ENCODE measurements at places on chromosomes 3 and 15.

- DNase-seq: no peak
Observed at GRCh38 chr3:118974356-118975097, 60.1 kb downstream of the IGSF11 start.

DNA sequence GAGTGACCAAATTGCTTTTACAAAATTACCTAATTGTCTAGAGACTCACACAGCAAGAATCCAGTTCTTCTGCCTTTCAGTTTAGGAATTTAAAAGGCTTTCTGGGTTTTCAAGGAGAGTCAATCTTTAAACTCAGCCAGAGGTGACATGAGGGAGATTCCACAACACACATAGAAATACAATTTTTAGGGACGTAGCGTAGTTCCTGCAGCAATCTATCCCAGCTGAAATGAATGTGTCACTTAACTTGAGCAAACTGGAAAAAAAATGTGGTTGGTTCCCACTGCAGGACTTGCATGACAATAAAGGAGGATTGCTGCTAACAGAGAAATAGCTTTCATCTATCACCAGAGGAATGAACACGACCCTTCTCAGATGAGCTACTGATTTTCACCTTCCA, 269.7 kb downstream of the OTOL1 start:
- DNase-seq: no peak

DNA sequence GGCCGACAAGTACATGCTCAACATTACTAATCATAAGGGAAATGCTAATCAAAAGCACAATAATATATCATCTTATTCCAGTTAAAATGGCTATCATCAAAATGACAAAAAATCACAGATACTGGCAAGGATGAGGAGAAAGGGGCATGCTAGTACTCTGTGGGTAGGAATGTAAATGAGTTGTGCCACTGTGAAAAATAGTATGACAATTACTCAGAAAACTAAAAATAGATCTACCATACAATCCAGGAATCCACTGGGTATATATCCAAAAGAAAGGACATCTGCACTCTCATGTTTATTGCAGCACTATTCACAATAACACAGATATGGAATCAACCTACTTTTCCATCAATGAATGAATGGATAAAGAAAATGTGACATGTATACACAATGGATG, 1256.5 kb downstream of the SI start:
- no peak for DNase-seq

- DNase-seq: no peak
Observed at GRCh38 chr3:135079095-135079494, 284.0 kb downstream of the EPHB1 start.

DNA sequence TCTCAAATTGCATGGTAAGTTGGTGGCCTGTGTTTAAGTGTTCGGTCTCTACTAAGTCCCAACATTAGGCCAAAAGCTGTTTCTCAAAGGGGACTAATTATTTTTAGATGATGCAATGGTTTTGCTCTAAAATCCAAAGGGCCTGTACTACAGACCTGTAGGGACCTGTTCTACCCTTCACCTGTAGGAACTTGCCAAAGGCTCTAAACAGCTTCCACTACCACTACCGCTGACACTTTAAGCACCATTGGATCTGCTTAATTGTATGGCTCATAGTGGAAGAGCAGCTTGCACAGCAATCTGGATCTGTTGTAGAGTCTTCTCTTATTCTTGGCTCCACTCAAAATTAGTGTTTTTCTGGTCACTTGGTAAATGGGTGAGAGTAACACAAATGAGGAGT, 346.8 kb downstream of the EPHA6 start:
- DNase-seq: no peak

- no peak for DNase-seq
Observed at GRCh38 chr3:20975188-20975651, 775.8 kb downstream of the ZNF385D start.

- DNase-seq: no peak
Observed at GRCh38 chr15:68933001-68933400, 2.7 kb downstream of the SPESP1 start.

GRCh38 chr3:78003090-78003489, 963.2 kb downstream of the ROBO2 start:
- no peak for DNase-seq

DNA sequence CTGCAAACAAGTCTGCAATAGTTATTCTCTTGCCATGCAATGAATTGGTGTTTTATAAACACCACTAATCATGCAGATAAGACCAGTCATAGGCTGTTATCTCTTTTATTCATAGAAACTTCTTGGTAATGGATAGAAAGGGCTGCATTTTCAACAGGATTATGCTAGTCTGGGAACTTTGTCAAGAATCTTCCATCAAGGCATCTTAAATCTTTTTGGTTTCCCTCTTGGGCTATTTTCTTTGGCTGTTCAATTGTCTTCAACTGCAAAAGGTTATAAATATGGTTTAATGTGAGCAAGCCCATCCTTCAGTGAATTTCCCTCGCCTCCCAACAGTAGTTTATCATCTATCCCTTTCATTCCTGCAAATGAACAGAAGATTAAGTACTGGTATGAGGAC, 59.0 kb upstream of the MINAR1 start:
- no peak for DNase-seq

DNA sequence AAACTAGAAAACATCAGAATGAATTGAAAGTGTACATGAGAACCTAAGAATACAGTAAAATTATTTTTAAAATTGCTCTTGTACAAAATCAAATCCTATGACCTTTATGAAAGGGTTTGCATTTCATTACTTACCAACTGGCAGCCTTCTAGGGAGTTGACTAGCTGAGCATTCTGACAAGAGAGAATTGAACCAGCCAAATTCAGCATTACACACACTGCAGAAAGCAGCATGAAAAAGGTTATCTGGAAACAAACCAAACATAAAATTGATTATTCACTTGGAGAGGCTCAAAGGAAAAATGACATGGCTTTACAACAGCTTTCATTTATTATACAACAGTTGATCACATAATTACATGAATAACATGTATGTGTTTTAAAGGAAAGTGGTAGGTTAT, 17.4 kb downstream of the NSMCE3 start:
- DNase-seq: no peak

- no peak for DNase-seq
Observed at GRCh38 chr15:27692438-27692837, 406.7 kb downstream of the OCA2 start.

- DNase-seq: no peak
Observed at GRCh38 chr15:90697175-90697574, 20.0 kb upstream of the BLM start.

DNA sequence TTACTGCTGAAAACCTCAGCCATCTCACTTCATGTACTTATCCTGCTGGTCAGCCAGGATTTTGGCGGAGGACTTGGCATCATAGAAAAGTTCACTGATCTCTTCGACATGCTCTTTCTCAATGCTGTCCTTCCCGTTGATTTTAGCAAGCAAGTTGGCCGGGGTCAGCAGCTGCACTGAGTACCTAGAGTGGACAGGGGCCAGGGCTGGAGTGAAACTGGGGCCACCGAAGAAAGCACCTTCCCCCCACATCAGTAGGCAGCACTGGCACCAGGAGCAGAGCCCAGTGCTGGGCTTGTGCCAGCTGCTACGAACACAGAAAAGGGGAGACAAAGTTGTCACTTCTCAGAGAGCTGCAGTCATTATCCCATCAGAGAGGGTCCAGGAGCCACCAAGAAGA, 29.0 kb downstream of the SEC61A1 start:
- DNase-seq: no peak

DNA sequence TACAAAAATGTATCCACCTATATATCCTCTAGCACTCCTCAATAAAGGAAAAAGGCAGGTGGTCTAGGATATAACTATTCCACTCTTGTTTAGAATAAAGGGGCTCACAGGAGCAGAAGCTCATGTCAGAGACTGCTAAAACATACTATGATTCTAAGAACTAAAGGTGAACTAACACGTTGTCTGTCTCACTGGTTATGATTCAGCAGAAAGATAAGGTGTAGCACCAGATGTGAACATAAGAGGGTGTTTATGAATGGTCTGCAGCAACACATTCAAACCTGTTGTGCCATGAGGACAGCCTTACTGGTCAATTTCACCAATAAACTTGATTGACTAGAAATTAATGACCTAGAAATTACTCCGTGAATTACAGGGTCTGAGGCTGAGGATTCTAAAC, 4.6 kb downstream of the PEX11A start:
- no peak for DNase-seq

- DNase-seq: no peak
Observed at GRCh38 chr15:38029736-38030135, 95.3 kb downstream of the TMCO5A start.

- no peak for DNase-seq
Observed at GRCh38 chr15:83927704-83928391, 273.9 kb downstream of the ADAMTSL3 start.

- DNase-seq: no peak
Observed at GRCh38 chr3:141366285-141367037, 1.8 kb upstream of the ZBTB38 start.

GRCh38 chr3:188211476-188211875, 57.5 kb downstream of the LPP start:
- DNase-seq: no peak

DNA sequence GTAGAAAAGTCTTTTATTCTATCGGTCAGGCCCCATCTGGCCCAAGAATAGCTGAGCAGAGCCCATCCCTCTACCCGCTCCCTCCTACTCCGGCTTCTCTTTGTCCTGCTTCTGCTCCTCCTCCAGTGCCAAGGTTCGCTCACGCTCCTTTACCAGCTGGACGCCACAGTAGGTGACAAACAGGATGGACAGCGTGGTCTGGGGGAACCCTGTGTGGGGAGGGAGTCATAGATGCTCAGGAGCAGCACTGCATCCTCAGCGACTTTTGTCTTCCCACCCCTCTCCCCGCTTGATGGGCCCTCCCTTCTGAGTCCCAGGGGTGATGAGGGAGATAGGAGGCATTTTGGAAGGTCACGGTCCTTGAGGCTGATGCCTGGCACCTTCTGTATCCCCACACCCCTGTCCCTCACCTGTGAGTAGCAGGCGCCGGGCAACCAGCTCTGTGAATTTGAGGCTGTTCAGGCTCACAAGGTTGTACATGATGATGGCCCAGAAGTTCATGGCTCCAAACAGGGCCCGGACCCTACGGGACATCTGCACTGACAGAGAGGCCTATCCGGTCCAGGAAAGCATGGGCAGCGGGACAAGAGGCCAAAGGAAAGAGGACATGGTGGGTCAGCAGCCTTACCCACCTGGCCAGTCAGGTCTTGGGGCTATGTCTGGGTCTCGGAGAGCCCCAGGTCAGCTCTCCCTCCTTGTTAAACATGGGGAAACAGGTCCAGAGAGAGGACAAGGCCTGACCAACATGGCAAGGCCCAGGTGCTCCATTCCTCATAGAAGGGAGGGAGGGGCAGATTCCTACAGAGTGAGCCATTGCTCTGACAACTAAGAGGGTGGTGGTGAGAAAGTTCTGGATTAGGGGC, 7.6 kb downstream of the KLHL40 start:
- no peak for DNase-seq

GRCh38 chr3:47407896-47408838, 27.3 kb downstream of the PTPN23 start:
- DNase-seq: no peak

- no peak for DNase-seq
Observed at GRCh38 chr3:162517110-162517509, 1020.5 kb downstream of the OTOL1 start.

DNA sequence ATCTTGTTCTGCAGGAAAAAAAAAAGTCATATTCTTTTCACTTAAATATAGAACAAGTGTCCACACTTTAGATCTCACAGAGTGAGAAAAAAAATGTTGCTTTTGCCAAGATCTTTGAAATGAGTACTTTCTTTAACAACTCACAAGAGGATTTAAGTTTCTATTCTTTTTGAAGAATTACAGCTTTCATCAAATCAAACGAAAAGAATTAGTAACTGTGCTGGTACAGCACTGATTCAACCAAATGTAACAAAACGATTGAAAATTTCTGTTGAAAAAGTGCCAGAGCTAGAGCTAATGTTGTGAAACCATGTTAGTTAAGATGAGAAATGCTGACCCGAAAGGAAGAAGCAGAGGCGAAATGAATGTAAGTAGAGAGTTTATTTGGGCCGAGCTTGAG, 300.2 kb downstream of the GABRB3 start:
- no peak for DNase-seq

GRCh38 chr3:187995043-187995400, 158.9 kb upstream of the LPP start:
- DNase-seq: no peak

DNA sequence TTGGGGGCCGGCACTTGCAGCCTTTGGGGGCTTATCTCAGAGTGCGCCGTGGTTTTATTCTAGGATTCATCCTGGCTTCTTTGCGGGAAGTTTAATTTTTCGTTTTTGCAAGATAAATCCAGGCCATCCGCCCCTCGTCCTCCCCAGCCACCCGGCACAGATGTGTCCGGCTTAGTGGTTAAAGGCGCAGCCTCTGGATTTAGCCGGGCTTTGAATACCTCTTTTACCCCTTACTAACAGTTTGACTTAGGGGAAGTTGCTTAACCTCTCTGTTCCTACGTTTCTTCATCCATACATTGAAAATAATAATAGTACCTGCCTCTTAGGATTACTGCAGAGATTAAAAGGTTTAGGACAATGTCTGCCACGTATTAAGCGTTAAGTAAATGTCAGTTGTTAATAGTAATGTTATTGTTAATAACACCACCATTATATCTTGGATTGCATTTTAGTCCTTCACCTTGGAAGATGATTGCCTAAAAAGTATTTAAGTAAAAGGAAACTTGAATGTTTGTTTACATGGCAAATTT, 714 bp downstream of the ECT2 start:
- DNase-seq: no peak

GRCh38 chr3:182889948-182890629, 90.2 kb downstream of the DCUN1D1 start:
- DNase-seq: no peak

GRCh38 chr3:100719136-100719535, 9.8 kb downstream of the TFG start:
- no peak for DNase-seq

GRCh38 chr15:66212563-66212921, 41.0 kb downstream of the MEGF11 start:
- peak; percentile 7 for DNase-seq

DNA sequence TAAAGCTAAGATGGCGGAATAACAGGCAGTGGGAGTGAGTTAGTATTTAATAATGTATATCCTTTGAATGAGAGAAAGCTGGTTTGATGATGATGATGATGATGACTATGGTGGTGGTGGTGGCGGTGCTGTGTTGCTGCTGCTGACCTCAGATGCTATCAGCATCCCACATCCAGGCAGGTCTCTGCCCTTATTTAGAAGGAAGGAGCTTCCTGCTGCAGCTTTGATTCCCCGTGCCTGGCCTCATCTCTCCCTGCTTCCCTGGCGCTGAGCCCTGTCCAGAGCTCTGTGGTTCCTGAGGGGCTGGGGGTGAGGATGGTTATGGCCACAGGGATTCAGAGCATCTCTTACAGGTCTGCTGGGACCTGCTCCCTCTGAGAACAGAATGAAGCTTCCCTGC, 73.1 kb downstream of the RAB11A start:
- no peak for DNase-seq

DNA sequence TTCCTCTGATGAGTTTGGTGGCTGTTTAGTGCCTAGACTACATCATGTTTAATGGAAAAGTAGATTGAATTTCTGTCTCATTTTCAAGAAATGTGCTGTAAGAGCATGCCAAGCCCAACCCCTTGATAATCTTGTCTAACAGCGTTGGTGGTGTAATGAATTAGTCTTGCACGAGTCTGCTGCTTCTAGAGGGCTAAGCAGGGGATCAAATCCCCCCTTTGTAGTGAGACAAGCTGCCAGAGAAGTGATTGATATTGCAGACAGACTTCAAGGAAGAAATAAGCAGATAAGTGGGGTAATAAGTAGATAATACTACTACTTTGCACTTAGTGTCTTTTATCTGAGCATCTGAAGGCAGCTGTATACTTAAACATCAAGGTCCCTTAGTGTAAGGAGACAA, 141.4 kb downstream of the TP63 start:
- no peak for DNase-seq
